ENCODE measurements at places on chromosomes 1 and 21.

GRCh38 chr1:188582911-188583532, 1754.3 kb downstream of the PLA2G4A start:
- DNase-seq, result no peak

DNA sequence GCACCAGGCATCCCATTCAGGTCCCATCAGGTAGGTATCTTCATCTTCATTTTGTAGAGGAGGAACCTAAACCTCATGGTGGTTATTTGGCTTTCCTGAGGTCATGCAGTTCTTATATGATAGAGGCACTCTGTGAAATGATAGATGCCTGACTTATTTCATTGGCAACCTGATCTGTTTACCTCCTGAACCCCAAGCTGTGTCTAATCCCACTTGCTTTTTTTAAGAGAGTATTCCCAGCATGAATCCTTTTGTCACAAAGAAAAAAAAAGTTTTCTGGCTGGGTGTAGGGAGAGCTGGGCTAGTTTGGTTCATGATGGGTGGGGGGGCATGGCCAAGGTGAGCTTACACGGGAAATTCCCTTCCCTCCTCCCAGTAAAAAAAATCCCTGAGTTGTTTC, 154.2 kb downstream of the TENT5C start:
- no peak for DNase-seq

GRCh38 chr21:36749935-36750575, 51.1 kb downstream of the SIM2 start:
- DNase-seq, result no peak

DNA sequence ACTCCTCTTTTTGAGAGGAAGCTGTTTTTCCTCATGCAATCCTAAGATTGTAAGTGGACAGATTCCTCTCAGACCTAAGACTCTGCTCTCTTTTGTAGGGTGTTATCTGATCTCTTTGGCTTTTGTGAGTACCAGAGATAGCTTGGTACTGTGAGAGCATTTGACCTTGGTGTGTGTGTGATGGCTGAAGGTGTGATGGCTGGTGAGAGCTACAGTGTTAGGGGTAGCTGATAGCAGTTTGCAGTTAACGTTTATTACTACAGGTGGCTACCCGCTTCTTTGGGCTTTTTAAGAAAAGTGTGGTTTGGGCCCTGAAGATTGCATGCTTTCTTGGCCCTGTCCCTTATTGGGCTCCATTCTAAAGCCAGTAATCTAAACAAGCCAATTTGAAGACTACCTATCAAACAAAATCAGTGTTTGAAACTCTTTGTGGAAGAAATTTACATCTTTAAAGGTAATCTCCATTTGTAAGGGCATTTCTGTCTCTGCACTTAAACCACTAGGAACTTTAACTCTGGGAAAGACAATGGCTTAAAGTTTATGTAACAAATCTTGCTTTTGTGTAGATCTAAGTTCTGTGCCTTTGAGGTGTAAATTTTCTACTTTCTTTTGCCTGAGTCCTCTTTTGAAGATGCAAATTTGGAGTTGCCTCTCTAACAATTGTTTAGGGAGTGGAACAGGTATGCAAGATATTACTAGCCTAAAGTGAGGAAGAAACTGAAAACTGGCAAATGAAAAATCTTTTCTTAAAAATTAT, 85.3 kb upstream of the SERBP1 start:
- DNase-seq, result no peak

Measured in Kasumi-1 (cell line).